ENCODE measurements at places on chromosomes 12 and 14. TPM values are rescaled to one million over a fixed set of nuclear protein-coding genes. Genes with fewer than 3 reads are reported as not detected.

CLECL1 gene
- total RNA-seq, result not detected

NTF3 gene
- total RNA-seq, result 1.2 TPM

FAM186B gene
- 0.23 TPM for total RNA-seq

C12orf54 gene
- not detected for total RNA-seq

HVCN1 gene
- total RNA-seq, result 11.2 TPM

AMIGO2 gene
- 6.3 TPM for total RNA-seq

PLEKHD1 gene
- 0.27 TPM for total RNA-seq

NRIP2 gene
- 8.7 TPM for total RNA-seq

ZNF140 gene
- total RNA-seq, result 18.2 TPM

DNA sequence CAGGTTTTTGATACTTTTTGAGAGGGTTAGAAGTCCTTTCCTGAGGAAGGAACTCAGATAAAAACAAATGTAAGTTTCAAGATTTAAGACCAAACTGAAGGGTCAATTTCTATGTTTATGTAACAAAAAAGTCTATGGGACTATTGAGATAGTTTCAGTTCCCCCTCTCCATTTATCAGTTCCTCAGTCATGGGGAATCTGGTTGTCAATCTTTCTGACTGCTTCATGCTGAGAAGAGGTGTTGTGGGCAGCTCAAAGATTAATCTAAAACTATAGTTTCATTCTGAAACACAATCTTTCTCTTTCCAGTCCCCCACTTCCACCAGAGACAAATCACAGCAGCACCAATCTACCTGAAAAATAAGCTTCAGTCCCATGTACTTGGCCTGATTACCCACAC lies 93.7 kb downstream of the KCNMB4 start:
- DNase-seq, result no peak

DNA sequence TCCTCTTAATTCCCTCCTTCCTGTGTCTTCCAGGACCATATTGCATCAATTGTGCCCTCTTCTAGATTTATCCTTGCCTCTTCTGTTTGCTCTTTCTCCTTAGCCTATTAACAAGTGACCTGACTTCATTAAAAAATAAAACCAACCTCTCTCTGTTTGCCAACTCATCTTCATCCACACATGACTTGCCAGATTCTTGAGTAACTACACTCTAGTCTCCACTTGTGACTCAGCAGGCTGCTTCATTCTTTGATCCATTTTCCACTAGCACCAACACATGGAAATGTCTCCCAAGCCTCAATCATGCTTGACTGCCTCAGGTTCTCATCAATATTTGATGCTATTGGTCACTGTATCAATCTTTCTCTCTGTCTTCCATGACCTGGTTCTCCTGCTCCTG lies 492.4 kb upstream of the TMPO start:
- DNase-seq, result no peak

DNA sequence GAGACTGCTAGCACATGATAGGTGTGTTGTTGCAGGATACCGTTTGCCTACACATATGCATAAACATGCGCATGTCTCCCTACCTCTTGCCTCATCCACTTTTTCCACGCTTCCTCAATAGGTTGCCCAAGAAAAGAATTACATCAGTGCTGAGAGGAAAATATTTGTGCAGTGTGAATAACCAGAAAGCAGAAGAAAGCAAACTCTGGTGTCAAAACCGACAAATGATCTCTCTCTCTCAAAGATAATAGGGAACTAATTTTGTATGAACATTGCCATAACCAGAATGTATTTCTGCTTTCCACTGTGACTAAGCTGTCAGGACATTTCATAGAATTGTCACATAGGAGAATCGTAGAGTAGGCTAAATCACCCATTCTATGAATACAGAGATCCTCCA lies 1.3 kb downstream of the CLEC7A start:
- no peak for DNase-seq

GRCh38 chr14:76811561-76811960 lies 1.1 kb downstream of the ANGEL1 start:
- no peak for DNase-seq

GRCh38 chr12:103728323-103728722 lies 112.7 kb downstream of the NT5DC3 start:
- no peak for DNase-seq

- DNase-seq, result no peak
These were observed 26.0 kb upstream of the TMTC2 start for GRCh38 chr12:82660541-82661325.

DNA sequence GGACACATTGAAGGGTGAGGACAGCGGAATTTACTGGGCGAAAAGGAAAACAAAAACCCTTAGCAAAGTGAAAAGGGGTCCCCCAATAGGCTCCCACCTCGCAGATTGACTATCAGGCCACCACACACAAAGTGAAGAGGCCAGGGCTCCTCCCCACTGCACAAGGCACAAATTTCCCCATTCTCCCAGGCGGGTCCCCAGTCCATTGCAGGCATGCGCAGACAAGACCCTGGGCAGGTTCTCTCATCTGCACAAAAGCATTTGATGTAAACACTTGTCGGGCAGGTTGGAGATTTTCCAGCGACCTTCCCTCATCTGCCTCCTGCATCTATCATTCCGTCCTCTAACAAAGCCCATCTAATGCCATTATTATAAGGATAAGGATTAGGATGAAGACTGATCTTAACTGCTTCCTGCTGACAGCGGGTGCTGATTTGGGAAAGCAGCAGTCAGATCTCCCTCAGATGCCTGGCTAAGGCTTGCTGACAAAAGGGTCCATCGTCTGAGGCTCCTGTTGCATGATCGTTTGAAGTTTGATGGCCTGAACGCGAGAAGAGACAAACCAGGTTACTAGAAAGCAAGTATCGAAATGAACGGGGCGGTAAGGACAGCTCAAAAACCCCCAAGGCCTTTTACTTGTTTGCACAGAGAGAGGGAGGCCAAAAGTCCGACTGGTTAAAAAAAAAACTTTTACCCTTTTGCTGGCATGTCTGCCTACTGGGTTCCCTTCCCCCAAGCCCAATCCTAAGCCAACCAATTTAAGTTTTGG lies 14.4 kb downstream of the ASCL4 start:
- no peak for DNase-seq

GRCh38 chr12:50317203-50317602 lies 33.9 kb upstream of the LIMA1 start:
- DNase-seq, result no peak

GRCh38 chr14:56751471-56751870 lies 58.8 kb downstream of the OTX2 start:
- DNase-seq, result no peak

DNA sequence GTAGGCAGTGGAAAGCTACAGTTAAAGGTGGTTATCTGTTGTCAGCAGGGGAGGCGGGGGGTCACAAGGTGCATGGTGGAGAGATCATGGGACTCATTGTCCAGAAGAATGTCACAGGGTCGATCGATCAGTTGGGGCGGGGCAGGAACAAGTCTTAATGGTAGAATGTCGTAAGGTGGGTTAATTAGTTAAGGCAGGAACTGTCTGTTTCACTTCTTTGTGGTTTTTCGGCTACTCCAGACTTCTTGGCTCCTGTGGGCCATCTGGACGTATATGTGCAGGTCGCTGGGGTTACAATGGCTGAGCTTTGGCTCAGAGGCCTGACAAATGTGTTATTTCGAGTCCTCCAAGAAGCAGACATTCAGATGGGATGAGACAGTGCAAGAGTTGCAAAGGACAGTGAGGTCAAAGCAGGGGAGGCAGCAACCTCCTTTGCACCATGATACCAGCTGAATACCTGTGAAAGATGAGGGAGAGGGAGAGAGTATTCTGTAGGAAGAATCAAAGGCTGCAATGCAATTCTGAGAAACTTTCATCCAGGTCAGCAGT lies 246.9 kb upstream of the TMEM132C start:
- no peak for DNase-seq

GRCh38 chr12:47023311-47023710 lies 56.1 kb upstream of the PCED1B start:
- DNase-seq, result no peak

DNA sequence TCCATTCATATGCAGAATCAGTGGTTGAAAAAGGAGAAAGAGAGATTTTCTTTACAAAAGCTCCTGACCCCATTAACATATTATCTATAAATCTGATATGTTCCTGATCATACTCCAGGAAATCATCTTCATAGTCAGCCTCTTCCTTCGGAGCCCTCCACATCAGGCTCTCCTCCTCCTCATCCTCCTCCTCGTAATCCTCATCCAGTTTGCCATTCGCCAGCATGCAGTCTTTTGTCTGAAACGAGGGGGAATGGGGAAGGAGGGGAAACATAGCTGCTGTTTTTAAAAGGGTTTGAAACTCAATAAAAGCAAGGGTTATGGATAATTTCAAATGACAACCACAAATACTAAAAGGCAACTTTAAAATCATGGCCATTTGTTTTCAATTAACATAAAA lies 60.9 kb downstream of the DICER1 start:
- no peak for DNase-seq

DNA sequence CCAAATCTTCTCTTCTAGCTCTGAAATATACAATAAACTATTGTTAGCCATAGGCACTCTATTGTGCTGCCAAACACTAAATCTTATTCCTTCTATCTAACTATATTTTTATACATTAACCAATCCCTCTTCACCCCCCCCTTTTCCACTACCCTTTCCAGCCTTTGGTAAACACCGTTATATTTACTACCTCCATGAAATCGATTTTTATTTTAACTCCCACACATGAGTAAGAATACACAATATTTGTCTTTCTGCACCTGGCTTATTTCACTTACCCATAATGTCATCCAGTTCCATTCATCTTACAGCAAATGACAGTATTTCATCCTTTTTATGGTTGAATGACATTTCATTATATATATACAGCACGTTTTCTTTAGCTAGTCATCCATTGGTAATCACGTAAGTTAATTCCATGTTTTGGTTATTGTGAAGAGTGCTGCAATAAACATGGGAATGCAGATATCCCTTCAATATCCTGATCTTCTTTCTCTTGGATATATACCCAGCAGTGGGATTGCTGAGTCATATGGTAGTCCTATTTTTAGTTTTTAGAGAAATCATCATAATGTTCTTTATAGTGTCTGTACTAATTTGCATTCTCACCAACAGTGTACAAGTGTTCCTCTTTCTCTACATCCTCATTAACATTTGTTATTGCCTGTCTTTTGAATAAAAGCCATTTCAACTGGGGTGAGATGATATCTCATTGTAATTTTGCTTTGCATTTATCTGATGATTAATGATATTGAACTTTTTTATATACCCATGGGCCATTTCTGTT lies 34.2 kb upstream of the PLBD1 start:
- DNase-seq, result no peak

DNA sequence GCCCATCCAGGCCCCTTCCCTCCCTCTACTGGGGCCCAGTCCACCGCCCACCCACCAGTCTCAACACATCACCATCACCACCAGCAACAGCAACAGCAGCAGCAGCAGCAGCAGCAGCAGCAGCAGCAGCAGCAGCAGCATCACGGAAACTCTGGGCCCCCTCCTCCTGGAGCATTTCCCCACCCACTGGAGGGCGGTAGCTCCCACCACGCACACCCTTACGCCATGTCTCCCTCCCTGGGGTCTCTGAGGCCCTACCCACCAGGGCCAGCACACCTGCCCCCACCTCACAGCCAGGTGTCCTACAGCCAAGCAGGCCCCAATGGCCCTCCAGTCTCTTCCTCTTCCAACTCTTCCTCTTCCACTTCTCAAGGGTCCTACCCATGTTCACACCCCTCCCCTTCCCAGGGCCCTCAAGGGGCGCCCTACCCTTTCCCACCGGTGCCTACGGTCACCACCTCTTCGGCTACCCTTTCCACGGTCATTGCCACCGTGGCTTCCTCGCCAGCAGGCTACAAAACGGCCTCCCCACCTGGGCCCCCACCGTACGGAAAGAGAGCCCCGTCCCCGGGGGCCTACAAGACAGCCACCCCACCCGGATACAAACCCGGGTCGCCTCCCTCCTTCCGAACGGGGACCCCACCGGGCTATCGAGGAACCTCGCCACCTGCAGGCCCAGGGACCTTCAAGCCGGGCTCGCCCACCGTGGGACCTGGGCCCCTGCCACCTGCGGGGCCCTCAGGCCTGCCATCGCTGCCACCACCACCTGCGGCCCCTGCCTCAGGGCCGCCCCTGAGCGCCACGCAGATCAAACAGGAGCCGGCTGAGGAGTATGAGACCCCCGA lies 6.8 kb upstream of the RNU7-1 start:
- DNase-seq, result no peak

GRCh38 chr12:20309504-20310148 lies 58.7 kb upstream of the PDE3A start:
- no peak for DNase-seq

DNA sequence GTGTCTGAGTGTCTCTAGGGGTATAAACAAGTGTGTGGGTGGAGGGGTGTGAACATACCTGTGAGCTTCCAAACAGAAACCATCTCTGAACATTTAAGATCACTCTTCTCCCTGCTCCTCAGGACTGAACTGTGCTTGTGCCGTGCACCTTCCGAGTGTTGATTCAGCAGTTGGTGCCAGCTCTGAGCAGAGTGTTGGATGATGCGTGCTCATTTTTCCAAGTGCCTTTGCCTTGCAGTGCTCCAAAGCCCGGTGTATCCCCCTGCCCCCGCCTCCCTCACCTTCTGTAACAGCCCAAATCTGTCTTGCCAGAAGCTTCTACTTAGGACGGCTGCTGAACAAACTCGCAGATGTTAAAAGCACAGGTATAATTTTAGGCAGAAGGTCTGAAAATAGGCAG lies 4.4 kb downstream of the WSCD2 start:
- no peak for DNase-seq

- DNase-seq, result no peak
These were observed 158.0 kb downstream of the SLC5A8 start for GRCh38 chr12:101051901-101052550.

- peak; percentile 50 for DNase-seq
These were observed 26.1 kb upstream of the ETV6 start for GRCh38 chr12:11623382-11623781.

DNA sequence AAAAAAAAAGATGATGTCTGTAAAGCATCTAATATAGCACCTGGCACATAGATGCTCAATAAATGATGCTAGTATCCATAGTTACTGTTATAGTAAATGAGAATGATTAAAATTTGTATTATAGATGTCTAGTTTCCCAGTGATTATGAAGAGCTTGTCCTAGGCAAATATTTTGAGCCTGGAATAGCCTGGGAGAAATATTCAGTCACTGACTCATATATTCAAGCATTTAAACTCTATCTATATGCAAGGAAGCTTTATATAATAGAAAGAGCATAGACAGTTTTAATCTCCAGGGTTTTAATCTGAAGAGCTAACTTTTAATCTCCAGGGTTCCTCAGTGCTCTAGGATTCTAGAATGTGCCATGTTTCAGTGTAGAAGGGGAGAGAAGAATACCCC lies 91.5 kb upstream of the VASH1 start:
- DNase-seq, result no peak

- no peak for DNase-seq
These were observed 132.1 kb upstream of the BTG1 start for GRCh38 chr12:92277795-92278194.

DNA sequence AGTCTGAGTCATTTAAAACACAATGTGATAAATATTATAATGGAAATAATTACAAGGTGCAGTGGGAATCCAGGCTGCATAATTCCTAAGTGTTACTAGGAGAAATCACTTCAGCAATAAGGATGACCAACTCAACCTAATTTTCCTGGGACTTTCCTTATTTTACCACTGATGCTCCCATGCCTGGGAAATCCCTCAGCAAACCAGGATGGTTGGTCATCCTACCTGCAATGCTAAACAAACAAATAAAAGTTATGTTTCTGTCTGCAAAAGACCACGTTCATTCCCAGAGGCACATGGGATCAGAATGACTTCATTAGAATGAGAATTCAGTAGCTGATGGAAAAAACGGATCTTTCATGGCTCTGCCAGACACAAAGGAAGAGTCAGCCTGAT lies 130.8 kb upstream of the RAP1B start:
- DNase-seq, result no peak
